Lung (tissue), 17 donors: ENCODE measurements at places on chromosomes 16 and 17.
A peak's percentile ranks its signal among the peaks of the same experiment; 100 is the strongest.

DNA sequence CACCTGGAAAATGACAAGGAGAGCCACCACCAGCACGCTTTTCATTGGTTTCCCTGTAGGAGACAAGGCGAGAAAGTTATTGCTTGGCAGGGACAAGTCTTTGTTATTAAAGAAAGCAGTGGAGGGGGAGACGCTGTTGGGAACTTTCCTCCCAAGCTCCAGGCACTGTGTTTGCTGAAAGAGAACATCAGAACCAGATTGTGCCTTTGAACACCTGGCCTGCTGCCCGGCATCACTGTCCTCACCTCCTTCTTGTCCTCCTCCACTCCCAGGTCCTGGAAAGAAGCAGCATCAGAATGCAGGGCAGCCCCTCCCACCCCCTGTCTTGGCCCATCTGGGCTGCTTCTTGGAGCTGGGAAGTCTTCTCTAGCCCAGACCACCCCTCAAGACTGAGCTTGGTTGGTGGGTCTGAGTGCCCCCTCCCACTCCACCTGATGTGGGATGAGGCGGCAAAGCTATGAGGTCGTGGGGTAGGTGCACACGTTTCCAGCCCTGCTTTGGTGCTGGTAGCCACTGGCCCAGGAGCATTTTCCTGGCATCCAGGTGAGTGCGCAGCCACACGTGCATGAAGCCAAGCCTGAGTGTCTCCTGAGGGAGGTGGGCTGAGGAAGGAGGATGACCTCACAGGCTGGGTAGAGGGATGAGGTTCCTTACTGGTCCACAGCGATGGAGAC is 6.2 kb downstream of the CCR7 start:
- no peak for DNase-seq

GRCh38 chr16:78816499-78817195 is 717.2 kb downstream of the WWOX start:
- peak; percentile 22 for DNase-seq

DNA sequence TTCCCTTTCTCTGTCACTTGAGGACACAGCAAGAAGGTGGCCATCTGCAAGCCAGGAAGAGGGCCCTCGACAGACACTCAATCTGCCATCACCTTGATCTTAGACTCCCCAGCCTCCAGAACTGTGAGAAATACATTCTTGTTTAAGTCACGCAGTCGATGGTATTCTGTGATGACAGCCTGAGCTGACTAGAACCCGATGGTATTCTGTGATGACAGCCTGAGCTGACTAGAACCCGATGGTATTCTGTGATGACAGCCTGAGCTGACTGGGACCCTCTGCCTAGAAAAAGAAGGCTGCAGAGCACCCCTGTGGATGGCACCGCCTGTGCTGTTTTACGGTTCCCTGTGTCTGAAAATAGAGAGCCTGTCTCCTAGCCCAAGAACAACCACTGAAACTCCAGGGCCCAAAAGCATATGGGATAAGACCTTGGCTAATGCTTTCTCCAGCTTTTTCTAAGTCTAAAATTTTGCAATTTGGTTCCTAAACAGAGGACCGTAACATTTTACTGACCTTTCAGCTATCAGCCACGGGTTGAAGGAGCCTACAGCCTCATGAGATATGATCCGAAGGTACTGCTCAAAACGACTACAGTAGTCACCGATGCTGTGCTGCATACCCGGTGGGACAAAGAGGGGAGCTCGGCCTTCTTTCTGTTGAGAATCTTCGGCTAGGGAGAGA is 33.1 kb upstream of the PITPNM3 start:
- DNase-seq = no peak

DNA sequence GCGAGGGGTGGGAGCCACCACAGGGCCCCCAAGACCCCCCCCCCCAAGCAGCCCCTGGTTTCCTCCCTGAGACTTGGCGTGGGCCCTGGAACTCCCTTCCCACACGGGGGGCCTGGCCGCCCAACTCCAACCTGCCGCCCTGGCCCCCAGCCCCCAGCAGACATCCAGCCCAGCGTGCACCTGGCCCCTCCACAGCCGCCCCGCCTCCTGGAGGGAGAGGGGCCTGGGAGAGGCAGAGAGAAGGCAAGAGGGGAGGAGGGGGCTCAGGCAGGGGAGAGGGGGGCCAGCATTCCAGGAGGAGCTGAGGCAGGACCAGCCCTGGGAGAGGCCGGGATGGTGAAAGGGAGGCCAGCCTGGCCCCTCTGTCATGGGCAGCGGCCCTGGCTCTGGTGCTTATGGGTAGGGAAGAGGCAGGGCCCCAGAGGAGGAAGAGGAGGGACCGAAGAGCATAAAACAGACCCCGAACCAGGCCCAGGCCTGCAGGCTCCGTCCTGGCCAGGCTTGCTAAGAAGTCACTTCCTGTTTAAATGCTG is 16.7 kb downstream of the IL34 start:
- no peak for DNase-seq

DNA sequence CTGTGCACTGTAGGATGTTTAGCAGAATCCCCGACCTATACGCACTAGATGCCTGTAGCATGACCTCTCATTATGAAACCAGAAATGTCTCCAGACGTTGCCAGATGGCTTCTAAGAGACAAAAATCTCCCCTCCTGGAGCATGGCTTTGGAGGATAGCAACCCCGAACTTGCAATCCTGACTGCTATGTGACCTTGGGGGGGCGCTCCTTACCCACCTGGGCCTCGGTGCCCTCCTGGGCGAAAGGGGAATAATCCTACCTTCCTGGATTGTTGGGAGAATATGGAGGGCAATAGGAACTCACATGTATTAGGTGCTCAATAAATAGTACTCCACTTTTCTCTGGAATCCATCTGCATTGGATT is 8.1 kb downstream of the MRM1 start:
- no peak for DNase-seq

DNA sequence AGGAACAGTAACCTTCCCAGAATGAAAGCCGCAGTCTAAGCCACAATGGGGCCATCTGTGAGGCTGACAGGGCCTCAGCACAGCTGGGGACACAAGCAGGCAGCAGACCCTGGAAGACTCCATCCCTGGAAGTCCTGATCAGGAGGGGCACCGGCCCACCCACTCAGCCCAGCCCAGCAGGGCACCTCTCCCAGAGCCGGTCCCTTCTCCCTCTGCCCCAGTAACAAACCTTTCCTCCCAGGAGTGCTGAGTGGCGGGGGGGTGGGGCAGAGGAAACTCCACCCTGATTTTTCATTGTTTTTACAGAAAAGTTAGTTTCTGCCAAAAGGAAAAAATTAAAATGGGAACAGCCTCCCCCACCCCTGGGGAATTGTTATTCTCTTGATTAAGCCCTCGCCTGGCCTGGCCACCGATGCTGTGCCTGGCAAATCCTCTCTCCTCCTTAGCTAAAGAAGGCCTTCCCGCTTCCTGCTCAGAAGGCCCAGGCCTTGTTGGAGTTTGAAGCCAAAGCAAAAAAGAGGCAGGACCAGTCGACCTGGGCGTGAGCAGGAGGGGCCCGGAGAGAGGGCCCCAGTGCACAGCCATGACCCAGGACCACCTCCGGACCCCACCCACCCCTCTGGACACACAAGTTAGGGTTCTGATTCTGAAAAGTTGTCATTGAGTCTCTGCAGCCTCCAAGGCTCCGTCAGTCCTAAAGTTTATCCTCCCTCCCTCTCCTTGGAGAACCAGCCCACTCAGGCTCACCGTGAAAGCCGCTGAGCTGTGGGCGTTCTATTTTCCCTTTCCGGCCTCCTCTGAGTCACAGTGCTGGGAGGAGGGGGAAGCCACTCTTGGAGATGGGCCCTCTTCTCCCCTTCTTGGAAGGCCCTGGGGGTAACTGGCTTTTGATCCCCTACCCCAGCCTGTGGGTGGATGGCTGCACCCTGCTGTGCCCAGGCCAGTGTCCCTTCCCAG is 128.4 kb upstream of the TNRC6C start:
- DNase-seq = no peak

- no peak for DNase-seq
These were observed 3.6 kb upstream of the TMIGD1 start for GRCh38 chr17:30337393-30337999.

- DNase-seq = no peak
These were observed 13.8 kb downstream of the USP22 start for GRCh38 chr17:21029036-21029435.

- peak; percentile 35 for DNase-seq
These were observed 134.8 kb downstream of the HS3ST2 start for GRCh38 chr16:22948603-22949368.

DNA sequence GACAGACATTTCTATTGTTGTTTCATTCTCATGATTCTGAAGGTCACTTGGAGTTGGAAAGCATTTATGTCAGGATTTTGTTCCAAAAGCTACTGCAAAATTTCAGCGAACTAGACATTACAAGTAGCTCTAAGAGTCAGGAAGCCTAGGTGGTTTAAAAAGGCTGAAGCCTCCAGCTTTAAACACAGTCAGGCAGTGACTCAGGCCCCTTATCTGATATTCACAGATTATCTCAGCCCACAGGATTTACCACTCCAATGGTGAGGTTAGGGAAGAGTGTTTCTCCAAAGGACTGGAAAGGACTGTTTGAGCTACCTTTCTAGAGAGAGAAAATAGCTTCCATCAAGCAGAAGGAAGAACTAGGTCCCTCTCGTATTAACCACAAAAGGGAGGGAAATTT is 624.4 kb upstream of the C16orf82 start:
- DNase-seq = no peak

- DNase-seq = no peak
These were observed 11.3 kb downstream of the CACNG4 start for GRCh38 chr17:66975614-66976378.

GRCh38 chr16:85729452-85730185 is 21.3 kb downstream of the C16orf74 start:
- DNase-seq = no peak

GRCh38 chr16:53945996-53946395 is 242.0 kb downstream of the FTO start:
- peak; percentile 70 for DNase-seq

GRCh38 chr17:9364837-9365430 is 210.7 kb downstream of the STX8 start:
- DNase-seq = no peak

DNA sequence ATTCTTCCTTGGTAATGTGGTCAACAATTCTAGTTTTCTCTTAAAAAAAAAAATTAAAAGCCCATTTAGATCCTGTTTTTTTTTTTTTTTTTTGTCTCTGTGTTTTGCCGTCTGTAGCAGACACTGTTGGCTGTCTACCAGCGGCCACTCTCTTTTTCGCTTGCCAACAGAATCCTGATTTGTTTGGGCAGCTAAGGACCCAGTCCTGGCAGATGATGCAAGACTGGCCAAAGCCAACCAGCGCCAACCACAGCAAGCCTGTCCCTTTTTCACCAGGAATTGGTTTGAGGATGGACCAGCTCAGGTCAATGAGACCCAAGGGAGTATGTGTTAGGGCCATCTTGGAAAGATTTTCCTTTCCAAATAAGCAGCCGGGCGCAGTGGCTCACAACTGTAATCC is 28.2 kb downstream of the ST3GAL2 start:
- DNase-seq = no peak

DNA sequence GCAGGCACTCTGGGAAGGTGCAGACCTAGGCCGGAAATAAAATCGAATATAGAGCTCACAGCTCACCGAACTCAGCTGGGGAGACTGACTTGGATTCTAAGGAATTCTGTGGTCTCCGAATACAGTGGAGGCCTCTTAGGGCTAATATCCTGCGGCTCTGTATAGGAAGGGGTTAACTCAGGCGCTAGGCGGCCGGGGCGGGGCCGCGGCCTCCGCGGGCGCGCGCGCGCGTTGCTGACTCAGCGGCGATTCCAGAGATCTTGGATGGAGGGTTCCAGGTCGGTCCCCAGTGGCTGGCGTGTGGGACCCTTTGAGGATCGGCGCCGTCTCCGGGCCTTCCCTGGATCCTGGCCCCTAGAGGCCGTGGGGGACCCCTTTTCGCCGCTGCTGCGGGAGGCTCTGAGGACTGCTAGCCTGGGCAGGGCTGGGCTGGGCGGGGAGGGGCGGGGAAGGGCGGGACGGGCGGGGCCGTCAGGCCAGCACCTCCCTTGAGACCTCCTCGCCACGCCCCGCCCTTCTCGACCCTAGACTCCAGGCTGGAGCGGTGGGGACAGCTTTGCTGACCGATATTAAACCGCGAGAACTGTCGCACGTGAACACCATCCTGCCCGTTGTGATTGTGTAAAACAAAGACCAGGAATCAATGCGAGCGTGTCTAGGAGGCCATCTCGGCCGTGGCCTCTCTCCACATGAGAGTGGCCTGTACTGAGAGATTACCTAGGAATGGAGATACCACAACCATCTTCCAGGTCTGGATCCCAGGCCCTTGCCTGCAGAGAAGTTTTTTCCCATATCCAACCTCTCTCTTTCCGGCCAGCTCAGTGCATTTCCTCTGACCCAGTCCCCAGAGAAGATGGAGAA is 1.4 kb upstream of the PLEKHH3 start:
- DNase-seq = peak; percentile 93

DNA sequence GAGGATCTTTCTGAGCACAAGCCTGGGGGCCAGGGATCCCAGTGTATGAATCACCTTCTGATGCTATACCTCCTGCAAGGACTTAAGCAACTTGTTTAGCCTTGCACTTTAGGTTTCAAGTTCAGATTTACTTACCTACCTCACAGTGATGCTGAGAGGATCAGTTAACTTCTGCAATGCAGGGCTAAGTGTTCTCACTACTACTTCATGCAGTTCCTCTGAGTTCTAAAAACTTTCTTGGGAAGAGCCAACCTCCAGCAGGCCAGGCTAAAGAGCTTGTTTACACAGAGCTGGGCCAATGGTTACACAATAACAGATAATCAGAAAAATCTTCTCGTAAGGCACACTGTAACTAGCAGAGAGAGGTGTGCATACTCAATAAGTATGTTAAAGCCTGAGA is 13.0 kb downstream of the VEZF1 start:
- peak; percentile 61 for DNase-seq

GRCh38 chr16:22721511-22722100 is 92.4 kb upstream of the HS3ST2 start:
- DNase-seq = no peak

GRCh38 chr16:22369221-22369811 is 5.1 kb downstream of the CDR2 start:
- peak; percentile 93 for DNase-seq

- DNase-seq = no peak
These were observed 48.6 kb downstream of the GAS7 start for GRCh38 chr17:10149573-10150399.

- no peak for DNase-seq
These were observed 161.4 kb upstream of the MPHOSPH6 start for GRCh38 chr16:82331397-82331796.

- peak; percentile 68 for DNase-seq
These were observed 20.9 kb upstream of the CLEC18A start for GRCh38 chr16:69930117-69930776.

GRCh38 chr16:11155284-11155806 is 100.7 kb downstream of the SOCS1 start:
- no peak for DNase-seq

DNA sequence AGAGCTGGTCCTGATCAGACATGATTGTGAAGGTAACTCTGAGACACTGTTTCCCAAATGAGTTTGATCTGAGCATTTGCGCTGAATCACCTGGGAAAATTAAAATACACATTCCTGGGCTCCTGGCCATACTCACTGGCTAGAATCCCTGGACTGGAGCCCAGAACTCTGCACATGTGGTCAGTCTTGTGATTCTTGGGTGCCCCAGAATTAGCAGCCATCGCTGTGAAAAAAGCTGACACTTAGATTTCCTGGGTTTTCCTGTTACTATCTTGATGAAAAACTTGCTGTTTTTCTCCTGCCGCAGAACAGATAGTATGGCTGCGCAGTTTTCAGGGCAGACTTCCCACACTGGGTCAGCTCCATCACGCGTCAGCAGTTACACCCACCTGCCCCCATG is 24.6 kb downstream of the NECAB2 start:
- peak; percentile 25 for DNase-seq

GRCh38 chr17:4586043-4586442 is 1.7 kb downstream of the SMTNL2 start:
- DNase-seq = no peak

GRCh38 chr17:83149029-83149725 is 69.8 kb downstream of the METRNL start:
- DNase-seq = no peak

- DNase-seq = no peak
These were observed 233.4 kb upstream of the HSBP1 start for GRCh38 chr16:83574388-83574787.
